ENCODE measurements at places on chromosomes 4 and X.

DNA sequence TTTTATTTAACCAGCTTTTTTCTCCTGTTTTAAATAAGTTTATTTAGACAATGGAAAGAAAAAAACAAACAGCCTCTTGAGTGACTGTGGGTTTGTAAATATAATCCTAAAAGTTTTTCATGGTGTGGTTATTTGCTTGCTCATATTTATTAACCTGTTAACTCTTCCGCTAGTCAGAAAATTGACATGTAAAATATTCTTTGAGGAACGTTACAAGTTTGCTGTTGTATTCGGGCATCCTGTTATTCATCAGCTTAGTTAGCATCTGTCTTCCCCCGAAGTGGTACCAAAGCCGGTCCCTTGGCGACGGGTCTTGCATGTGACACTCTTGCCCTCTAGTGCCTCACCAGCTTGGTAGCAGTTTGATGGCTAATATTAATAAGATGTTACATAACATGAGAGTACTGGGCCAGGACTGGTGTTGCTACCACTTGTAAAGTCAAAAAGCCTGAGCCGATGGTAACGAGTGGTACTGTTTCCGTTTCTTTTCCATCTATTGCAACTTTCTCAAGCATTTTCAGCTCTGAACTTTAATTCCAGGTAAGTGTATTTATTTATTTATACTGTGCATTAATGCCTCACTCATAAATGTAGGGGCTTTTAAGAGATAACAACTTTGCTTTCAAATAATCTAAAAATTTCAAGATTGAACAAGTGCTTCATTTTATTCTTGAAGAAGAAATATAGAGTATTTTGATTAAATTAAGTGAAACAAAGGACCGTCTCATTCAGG is at the start of gene NDST3:
Gene NDST3 (plus strand): TSS at position 434 of the 733 bp plus-strand sequence. CDS start 19,425 bp downstream, outside the sequence.
- DNase-seq = peak; percentile 83

GRCh38 chr4:29459926-29460325 is 1260.2 kb upstream of the PCDH7 start:
- no peak for DNase-seq

- no peak for DNase-seq
Observed at GRCh38 chr4:15832523-15833451, 54.7 kb downstream of the CD38 start.

GRCh38 chrX:113400193-113400704 is 559.6 kb upstream of the AMOT start:
- DNase-seq = peak; percentile 72

DNA sequence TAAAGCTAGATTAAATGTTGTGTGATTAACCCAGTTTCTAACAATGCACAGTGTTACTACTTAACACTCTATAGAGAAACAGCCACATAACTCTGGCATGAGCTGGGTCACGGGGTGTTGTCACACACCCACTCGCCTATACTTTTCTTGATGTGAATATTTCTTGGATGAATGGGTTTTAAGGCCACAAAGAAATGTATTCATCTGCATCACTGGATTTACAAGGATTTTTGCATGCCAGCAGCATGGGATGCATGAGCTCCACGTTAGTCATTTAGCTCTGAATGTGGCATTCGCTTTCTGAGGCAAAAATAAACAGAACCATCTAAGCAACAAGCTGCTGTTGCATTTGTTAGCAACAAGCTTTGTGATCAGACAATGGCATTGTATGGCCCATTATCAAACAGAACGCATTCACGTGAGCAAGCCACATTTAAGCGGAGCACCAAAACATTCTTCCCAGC is 89.7 kb downstream of the LRP2BP start:
- DNase-seq = peak; percentile 78

GRCh38 chr4:143559757-143560147 is 46.2 kb downstream of the SMARCA5 start:
- DNase-seq = no peak

DNA sequence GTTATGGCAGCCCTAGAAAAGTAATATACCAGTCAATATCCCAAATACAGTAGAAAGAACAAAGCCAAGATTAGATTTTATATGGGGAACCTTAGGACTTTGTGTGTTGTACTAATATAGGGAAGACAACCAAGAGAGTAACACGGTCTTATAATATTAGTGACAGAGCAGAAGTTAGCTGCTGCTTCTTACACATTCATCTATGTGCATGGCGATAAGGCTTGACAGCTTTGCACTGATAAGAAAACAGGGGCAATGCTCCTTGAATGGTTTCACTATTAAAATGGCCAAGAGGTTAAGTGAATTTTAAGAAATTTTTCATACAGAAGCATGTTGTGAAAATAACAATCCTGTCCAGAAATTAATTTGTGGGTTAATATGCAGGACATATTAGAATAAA is 521.6 kb downstream of the CCSER1 start:
- DNase-seq = no peak

DNA sequence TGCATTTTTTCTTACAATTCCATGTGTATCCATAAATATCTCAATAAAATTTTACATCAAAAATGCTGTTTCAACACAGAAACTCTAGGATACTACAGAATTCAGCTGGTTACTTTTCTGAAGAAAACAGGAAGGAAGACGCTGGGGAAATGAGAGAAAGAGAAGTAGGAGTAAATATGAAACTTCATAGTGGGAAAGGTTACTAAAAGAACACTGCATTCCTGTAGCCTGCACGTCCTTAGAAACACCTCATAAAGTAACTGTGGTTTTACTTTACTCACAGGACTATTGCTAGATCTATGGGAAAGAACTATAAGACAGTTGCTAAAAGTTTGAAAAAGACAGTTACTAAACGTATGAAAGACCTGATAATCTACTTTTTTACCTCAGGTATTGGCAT is 23.1 kb downstream of the ATP11C start:
- no peak for DNase-seq

GRCh38 chrX:144732588-144732987 is 514.7 kb upstream of the SPANXN1 start:
- DNase-seq = no peak

DNA sequence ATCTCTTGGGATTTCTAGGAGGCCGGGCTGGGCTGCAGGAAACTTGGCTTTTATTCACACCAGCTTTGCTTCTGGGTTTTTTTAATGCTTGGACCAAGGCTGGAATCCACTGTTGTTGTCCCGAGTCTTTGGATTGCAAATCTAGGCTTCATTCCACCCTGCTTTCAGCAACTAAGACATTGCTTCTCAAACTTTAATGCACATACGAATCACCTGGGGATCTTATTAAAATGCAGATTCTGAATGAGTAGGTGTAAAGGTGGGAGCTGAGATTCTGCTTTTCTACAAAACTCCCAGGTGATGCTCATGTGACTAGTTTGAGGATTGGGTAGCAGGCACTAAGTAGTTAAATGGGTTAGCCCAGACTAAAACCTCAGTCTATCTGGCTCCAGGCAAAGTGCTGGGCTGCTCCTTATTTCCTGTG is 39.2 kb upstream of the GPC4 start:
- DNase-seq = no peak

GRCh38 chr4:165743422-165743821 is 129.6 kb upstream of the TLL1 start:
- no peak for DNase-seq

DNA sequence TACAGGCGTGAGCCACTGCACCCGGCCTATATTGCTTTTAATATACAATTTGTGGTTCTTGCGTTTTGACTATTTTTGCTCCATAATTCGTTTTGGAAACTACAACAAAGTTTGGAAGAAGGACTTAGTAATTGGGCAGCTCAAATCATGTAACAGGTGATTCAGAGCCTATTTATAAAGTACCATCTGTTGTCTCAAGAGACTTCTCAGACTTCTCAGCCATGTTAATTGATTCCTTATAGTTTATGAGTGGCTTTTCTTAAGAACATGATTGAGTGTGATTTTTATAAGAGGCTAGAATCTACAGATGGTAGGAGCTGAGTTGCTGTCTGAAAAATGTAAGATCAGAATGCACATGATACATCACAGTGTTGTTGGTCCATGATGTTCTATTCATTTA is 240.2 kb downstream of the ADGRL3 start:
- DNase-seq = no peak
